ENCODE measurements at places on chromosomes 12 and 14.
A peak's percentile ranks its signal among the peaks of the same experiment; 100 is the strongest.

DNA sequence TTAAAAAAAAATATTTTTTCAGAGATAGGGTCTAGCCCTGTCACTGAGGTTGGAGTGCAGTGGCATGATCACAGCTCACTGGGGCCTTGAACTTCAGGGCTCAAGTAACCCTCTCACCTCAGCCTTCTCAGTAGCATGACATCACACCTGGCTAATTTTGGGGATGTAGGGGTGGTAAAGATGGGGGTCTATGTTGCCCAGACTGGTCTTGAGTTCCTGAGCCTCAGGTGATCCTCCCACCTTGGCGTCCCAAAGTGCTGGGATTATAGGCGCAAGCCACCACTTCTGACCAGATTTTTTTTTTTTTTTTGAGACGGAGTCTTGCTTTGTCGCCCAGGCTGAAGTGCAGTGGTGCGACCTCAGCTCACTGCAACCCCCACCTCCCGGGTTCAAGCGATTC, 80.9 kb downstream of the HECTD1 start:
- DNase-seq: no peak

DNA sequence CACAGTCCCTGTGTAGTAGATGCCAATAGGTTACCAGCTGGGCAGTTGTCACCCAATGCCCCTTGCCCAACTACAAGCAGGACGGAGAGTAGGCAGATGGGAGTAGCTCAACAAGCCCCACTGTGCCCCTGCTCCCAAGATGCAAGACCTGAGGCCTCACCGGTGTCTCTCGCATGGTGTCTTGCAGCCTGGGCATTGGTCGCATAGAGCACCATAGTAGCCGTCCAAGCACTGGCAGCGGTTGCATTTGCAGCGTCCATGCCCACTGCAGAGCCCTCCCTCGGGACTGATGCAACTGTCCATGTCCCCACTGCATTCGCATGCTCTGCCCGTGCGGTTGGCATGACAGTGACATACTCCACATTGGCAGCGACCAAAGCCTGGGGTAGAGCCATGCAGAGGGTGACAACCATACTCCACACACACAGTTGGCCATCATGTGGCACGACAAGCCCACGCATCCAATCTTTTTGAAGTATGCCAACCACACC, 11.9 kb upstream of the CSAD start:
- no peak for DNase-seq

DNA sequence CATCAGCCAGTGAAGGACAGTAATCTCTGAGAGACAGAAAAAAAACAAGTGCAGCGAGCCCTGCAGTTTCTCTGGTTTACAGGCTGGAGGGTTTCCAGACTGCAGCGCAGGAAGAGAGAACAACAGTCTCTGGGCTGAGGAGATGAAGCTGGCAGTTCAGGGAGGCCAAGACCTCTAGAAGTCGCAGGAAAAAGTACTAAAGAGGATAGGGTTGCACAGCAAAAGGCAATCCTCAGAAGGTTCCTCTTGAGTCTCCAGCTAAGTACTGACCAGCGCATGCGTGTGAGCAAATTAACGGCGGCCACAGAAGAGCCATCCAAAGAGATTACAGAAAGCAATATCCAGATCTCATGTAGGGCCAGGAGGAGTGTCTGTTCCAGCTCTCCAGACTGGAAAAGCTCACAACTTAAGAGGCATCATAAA, 12.2 kb upstream of the CCDC60 start:
- DNase-seq: no peak

DNA sequence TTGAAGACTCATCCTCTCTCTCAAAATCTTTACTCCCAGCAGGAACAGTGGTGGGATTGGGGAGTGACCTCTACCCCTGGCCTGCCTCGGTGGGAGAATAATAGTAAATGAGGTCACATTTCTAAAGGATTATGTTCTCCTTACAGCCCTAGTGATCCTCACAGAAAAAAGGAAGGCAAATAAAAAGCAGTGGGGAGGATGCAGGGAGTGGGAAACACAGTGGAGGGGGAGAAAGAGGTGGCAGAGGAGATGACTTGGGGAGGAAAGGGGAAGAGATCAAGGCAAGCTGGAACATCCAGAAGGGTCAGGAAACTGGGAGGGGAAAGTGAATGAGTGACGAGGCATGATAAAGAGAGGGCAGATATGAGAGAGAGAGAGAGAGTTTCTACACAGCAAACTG, 8.3 kb upstream of the SYNDIG1L start:
- no peak for DNase-seq

- peak; percentile 63 for DNase-seq
These were observed at the start of gene BCL2L2 for GRCh38 chr14:23306412-23307145. BCL2L2 (plus strand) TSS chr14:23306833; CDS start chr14:23307768, 935 bp downstream.
